ENCODE measurements at places on chromosomes 11 and 22. TPM values are rescaled to one million over a fixed set of nuclear protein-coding genes. Genes with fewer than 3 reads are reported as not detected.

Gene SLC5A4
- total RNA-seq: not detected

Gene FADS3
- total RNA-seq: 11.9 TPM

Gene SMIM35
- 0.22 TPM for total RNA-seq

Gene OR52I1
- not detected for total RNA-seq

Data from activated CD4-positive, alpha-beta memory T cell treated with anti-CD3 and anti-CD28 coated beads for 36 hours (primary cell).